Activated T-helper 2 cell treated with anti-CD3 and anti-CD28 coated beads, Interferon-gamma antibody, Interleukin-2, Interleukin-4, amounts not matched to agents 10 μg/mL and 5 μg/mL and 100 μg/mL, durations not matched to agents 14 hours and 24 hours and 36 hours (primary cell): ENCODE measurements at places on chromosomes 6 and 20. TPM values are rescaled to one million over a fixed set of nuclear protein-coding genes. Genes with fewer than 3 reads are reported as not detected.

The SLPI gene
- total RNA-seq: not detected in 2 replicates

The WFDC5 gene
- not detected in 2 replicates for total RNA-seq

The NRSN1 gene
- not detected in 2 replicates for total RNA-seq

The HCRTR2 gene
- not detected in 2 replicates for total RNA-seq

The ZSCAN23 gene
- total RNA-seq: 0.48 and 0.50 TPM in 2 replicates

The STMND1 gene
- not detected in 2 replicates for total RNA-seq

The TREML1 gene
- total RNA-seq: not detected in 2 replicates

The TINAG gene
- total RNA-seq: not detected in 2 replicates

The GGTLC1 gene
- not detected in 2 replicates for total RNA-seq

The CLPSL1 gene
- total RNA-seq: not detected in 2 replicates

GRCh38 chr20:52191916-52192718, 538 bp upstream of the ZFP64 start:
- no peak for DNase-seq

DNA sequence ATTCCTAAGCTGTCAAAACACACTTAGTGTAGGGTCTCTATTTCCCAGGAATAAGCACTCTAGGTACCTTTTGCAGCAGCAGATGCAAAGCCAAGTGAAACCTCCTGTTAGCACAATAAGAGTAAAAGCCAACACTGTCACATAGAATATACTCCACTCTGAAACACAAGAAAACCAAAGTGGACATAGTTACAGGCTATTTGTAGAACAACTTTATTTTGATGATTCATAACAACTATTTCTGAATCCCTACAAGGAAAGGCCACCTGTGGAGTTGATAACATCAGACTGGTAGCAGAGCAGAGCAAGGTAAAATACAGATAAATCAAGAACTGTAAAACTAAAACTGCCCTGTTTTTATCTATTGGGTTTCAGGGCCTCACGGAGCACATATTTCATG, 59.7 kb downstream of the ALDH5A1 start:
- no peak for DNase-seq

- DNase-seq: no peak
Measured at GRCh38 chr6:161748535-161749416, 474.9 kb upstream of the AGPAT4 start.

DNA sequence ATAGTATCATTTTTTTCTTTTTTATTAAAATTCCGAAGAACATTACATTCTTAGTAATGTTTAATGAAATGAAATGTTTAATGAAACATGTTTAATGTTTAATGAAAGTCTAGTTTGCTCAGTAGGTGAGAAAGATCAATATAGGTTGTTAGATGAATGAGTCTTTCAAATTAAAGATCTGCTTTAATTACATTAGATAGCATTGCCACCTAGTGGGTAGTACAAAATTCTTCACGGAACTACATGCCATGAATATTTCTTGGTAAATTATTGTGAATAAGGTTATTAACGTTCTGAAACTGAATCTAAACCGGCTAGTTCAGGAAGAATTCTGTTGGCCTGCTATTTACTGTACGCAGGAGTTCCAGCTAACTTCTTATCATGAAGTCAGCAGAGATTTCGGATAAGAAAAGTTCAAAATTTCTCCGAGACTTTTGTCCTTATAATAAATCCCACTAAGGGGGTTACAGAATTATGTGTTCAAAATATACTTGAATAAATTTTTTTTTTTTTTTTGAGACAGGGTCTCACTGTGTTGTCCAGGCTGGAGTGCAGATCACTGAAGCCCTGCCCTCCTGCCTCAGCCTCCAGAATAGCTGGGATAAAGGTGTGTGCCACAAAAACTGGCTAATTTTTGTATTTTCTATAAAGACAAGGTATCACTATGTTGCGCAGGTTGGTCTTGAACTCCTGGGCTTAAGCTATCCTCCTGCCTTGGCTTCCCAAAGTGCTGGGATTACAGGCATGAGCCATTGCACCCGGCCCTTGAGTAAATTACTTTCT, 7.9 kb upstream of the GMNN start:
- DNase-seq: no peak

DNA sequence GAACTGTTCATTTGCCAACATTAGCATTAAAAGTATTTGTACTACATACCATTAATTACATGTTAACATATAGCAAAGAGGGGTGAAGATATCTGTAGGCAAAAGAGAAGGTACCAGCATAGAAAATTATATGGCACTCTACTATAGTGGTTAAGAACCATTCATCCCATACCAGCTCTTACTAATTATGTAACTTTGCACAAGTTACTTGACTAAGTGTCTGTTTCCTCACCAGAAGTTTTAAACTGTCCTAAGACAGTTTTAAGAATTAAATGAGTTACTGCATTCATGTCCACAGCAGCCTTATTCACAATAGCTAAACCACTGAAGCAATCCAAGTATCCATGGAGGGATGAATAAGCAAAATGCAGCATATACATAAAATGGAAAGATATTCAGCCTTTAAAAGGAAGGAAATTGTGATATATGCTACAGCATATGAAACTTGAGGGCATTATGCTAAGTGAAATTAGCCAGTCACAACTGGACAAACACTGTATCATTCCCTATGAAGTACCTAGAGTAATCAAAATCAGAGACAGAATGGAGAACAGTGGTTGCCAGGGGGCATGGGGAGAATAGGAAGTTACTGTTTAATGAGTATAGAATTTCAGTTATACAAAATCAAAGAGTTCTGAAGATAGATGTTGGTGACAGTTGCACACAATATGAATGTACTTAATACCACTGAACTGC, 98.9 kb downstream of the RNGTT start:
- DNase-seq: no peak

- DNase-seq: no peak
Measured at GRCh38 chr20:38076548-38076947, 43.0 kb downstream of the RPRD1B start.

- DNase-seq: no peak
Measured at GRCh38 chr6:35224720-35225119, 11.0 kb downstream of the SCUBE3 start.

- no peak for DNase-seq
Measured at GRCh38 chr6:156698239-156699016, 78.8 kb upstream of the ARID1B start.

GRCh38 chr6:105069821-105070445, 109.9 kb downstream of the POPDC3 start:
- DNase-seq: no peak

DNA sequence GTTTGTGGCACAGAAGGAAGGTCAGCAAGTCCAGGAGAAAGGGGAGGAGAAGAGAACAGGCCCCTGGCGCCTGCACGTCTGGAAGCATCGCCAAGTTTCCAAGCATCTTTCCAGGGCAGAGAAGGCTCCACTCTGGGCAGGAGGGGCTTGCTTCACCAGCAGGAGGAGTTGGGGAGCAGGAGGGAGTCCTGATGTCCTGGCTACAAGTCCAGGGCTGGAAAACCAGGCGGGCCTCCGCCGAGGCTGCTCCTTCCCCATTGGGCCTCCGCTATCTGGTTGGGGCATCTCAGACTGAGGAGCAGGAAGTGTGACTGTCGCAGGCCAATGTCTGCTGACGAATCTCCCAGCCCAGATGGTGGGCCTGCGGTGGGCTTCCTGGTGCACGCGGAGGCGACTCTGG, 421.9 kb downstream of the PREX1 start:
- no peak for DNase-seq

GRCh38 chr6:156791320-156791850, 14.2 kb downstream of the ARID1B start:
- DNase-seq: no peak

GRCh38 chr6:54758340-54758739, 88.2 kb upstream of the FAM83B start:
- DNase-seq: no peak

DNA sequence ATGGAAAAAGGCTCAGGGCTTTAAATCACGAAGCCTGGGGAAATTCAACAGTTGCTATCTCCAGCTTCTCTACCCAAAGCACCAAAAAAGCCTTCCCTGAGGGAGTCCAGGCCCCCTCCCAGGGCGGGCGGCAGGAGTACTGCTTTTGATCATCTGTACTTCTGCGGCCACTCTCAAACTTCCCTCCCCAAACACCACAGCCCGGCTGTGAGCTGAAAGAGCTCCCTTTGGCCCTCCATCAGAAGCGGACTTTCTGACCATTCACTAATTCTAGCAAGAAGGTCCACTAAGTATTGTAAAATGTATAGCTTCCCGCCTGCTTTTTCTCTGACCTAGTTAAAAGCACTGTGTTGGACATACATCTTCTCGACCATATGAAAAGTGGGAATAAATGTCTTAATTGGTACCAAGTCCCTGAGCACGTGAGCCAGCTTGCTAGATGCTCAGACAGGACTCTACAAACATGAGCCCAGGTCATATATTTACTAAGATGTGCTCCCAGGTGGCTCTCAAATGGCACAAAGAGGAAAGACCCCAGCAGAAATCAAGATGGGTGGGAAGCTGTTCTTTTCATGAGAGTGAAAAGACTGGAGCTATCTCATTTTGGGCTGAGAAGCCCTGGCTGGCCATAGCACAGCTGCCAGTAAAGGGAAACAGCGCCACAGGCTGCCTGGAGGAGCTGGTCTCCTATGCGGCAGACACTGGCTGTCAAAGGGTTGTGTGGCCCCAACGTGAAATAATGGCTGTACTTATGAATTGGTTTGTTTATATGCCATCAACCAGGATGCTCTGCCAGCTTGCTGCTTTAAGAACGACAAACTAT, 58.6 kb downstream of the GFOD1 start:
- DNase-seq: no peak

DNA sequence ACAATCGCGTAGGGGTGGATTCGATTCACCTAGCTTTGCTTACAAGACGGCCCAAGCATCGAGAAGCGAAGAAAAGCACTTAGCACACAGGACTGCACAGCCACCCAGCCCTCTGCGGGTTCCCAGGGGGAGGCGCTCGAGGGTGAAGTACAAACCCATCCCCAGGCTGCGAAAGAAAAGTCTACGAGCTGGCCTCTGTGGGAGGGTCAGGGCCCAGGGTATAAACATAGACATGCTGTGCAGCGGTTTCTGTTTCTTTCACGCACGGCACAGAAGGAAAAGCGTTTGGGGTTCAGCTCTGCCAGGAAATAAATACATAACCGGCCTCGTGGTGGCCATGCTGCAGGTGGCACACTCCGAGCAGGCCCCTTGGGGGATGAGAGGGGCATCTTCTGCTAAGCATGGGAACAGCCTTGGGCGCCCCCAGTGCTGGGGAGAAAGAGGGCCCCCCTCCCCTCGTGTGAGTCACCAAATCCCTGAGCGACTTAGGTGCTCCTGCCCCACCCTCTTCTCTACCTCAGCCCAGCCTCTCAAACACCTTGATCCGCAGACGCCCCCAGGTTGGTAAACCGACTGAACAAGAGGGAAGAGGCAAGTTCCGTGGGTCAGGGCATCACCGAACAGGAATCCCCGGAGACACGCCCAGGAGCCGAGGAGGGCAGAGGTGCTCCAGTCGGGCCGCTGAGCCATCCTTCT, 91.6 kb upstream of the RIPOR2 start:
- peak; percentile 78 for DNase-seq

DNA sequence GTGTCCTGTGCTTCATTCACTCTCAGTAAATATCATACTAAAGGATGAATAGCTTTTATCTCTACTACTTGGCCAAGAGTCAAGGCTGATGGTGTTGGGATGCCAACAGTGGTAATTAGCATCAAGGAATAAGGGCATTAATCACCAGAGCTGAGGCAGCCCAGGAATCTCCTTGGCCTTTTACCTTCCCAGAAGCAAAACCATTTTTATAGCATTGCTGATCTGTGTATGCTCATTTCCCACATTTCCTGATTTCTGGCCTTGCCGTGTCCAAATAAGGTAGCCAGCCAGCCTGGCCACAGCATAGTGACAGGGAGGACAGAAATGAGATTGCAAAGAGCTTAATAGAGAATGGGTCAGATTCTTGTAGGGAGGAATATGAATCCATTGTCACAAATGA, 76.7 kb upstream of the FOXO3 start:
- DNase-seq: no peak

- no peak for DNase-seq
Measured at GRCh38 chr20:52945862-52946522, 26.2 kb upstream of the TSHZ2 start.

DNA sequence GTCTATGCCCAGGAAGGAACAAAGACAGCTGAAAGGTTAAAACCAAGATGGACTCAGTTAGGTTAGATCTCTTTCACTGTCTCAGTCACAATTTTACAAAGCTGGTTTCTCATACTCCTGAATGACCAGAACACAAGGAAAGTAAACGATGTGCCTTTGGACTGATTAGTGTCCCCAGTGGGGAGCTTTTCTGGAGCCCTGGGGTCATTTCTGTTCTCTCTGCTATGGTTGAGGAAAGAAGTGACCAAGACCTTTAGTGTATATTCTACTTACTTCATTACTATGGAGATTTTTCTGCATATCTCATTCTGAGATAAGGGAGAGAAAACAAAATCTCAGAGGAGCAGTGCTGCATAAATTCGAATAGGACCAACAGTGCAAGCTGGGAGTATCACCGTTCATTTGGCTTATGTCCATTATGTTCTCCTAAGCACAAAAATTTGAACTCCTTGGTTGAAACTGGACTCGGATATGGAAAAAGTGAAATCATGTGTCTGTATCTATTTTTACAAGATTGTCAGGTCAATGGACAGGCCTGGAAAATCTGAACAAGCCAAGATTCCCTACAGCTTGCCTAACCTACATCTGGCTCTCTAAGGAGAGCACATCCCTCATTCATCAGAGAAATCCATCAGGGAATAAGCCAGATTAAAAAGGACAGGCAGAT, 34.4 kb upstream of the ENPP1 start:
- no peak for DNase-seq

- DNase-seq: no peak
Measured at GRCh38 chr6:4531406-4531805, 244.8 kb upstream of the CDYL start.

- DNase-seq: no peak
Measured at GRCh38 chr20:37503256-37503927, 17.7 kb upstream of the NNAT start.

- DNase-seq: no peak
Measured at GRCh38 chr6:119322034-119322433, 27.5 kb downstream of the MAN1A1 start.

DNA sequence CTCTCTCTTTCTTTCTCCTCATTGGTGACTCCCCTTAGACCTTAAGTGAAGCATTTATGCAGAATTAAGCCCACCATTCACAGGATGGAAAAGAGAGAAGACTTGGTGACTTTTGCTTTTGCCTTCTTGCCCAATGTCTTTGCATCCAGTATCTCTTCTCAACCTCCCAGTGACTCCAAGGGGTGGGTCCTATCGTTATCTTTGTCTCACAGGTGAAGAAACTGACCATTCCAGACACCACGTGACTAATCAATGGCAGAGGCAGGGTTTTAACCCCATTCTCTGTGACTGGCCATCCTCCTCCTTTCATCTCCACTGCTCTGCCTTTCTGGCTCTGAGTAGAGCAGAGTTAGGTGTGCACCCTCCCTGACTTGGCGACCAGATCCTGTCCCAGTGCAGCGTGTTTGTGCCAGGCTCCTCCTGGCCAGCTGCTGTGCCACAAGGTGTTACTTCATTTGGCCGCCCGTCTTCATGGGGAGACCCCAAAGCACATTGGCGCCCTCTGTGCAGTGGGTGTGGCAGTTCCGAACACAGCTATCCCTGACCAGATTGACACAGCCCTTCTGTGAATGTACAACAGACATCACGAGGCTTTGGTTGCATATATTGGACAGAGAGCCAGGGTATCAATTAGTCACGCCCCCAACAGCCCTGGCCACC, 501.3 kb downstream of the CD83 start:
- DNase-seq: no peak

GRCh38 chr6:136582711-136583471, 32.7 kb upstream of the MAP7 start:
- DNase-seq: no peak

- no peak for DNase-seq
Measured at GRCh38 chr6:37480951-37481534, 18.6 kb downstream of the CCDC167 start.
